CD4-positive, alpha-beta T cell treated with Interleukin-15 for 4 hours (primary cell): ENCODE measurements at places on chromosomes 11 and 22.

GRCh38 chr22:25076336-25076735, 123.3 kb upstream of the CRYBB3 start:
- DNase-seq, result peak; percentile 59

GRCh38 chr22:38652859-38653258, 3.3 kb downstream of the FAM227A start:
- DNase-seq, result no peak

- DNase-seq, result no peak
Observed at GRCh38 chr11:45155627-45156180, 9.3 kb downstream of the PRDM11 start.

GRCh38 chr11:112931703-112932102, 29.5 kb upstream of the NCAM1 start:
- DNase-seq, result no peak

GRCh38 chr11:118615976-118616371, 8.6 kb downstream of the PHLDB1 start:
- no peak for DNase-seq

- DNase-seq, result no peak
Observed at GRCh38 chr22:44714703-44715350, 12.8 kb downstream of the PRR5 start.

DNA sequence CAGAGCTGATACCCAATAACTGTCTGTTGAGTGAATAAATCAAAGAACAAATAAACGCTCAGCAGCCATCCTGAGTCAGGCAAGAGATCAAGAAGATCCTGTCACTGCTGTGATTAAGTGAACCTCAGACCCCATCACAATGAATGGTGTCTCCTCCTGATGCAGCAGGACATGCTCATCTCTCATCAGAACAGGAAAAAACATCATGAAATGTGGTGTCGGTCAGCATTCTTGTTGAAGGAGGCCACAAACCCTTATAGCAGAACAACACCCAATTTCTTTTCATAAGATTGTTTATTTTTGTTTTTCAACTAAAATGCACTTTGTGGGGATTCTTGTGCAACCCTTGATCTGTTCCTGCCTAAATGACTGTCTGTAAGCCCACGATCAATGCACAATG, 60.3 kb downstream of the SYTL2 start:
- peak; percentile 32 for DNase-seq

GRCh38 chr11:57321388-57322255, 3.1 kb downstream of the TNKS1BP1 start:
- no peak for DNase-seq

GRCh38 chr22:28171712-28172111, 252.7 kb upstream of the PITPNB start:
- DNase-seq, result no peak

- DNase-seq, result no peak
Observed at GRCh38 chr22:23393721-23394320, 186.3 kb downstream of the IGLL1 start.

DNA sequence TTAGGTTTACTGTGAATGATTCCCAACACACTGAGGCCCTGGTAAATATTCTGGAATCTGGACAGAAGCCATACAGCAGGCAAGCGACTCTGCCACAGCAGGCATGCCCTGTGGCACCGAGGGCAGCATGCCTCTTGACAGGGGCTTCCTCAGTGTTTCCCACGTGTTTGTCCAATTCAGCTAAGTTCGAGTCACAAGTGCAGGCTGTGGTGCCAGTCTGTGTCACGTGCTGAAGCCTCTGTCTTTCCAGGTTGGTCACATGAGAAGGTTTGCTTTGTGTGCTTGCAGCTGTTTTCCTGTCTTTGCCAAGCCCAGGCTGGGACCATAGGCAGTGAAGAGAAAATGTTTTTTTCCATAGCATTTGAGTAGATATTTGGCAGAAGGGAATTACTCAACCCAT, 2.4 kb upstream of the PPFIBP2 start:
- no peak for DNase-seq

DNA sequence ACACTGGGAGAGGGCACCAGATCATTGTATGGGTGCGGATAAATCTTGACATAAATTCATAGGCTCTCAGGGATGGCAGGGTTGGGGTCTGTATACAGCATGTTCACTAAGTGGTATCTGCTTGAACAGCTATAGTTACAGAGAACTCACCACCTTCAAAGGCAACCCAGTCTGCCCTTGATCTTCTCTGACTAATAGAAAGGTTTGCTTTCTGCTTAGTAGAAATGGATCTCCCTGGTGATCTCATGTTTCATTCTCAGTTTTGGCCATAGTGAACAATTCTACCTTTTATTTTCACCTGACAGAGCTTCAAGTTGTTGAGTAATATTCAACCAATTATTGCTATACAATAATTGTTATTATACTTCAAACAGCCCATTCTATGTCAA, 32.4 kb downstream of the CNTF start:
- DNase-seq, result no peak

GRCh38 chr11:11245453-11245852, 107.6 kb downstream of the CSNK2A3 start:
- DNase-seq, result no peak

DNA sequence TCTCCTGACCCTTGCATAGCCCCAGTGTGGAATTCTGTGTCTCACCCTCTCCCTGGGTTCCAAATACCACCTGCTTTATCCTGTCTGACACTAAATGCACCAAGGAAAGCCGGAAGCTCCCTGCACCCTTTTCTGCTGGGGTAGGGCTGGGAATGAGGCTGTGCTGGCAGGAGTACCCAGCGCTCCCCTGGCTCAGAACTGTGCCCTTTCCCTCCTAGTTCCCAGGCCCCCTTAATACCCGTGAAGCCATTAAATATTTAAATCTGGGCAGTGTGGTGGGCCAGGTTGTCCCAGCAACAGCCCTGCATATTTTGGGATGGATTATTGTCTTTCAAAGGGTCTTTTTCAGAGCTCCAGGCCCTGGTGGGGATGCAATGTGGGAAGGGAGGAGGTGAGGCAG, 63.0 kb downstream of the TP53I11 start:
- no peak for DNase-seq

DNA sequence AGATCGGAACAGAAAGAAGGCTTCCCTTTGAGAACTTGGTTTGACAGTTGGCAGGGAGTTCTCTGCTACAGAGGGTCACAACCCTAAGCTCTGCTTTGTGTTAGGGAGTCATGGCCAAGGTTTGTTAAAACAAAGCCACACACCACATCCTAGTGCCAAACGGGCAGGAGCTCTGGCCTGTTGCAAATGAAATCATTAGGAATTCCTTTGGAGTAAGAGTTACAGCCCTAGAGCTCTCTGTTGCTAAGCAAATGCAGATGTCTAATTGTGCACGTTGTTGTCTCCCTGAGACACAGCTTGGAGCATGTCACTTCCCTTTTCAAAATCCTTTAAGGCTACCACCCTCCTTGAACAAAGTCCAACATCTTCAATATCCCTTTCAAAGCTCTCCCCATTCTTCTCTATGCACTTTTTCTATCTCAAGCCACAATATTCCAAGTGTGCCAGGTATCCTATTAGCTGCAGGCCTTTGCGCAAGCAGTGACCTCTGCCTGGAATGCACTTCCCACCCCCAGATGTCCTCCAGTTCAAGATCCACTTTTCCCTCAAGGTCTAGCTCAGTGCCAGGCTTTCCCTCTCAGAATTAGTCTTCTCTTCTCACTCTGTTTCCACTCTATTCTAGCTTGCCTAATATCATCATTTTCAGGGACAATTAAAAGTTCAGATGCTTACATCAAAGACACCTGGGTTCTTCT, 253.7 kb upstream of the POU2AF2 start:
- no peak for DNase-seq

- no peak for DNase-seq
Observed at GRCh38 chr22:38826386-38826785, 17.4 kb downstream of the NPTXR start.

DNA sequence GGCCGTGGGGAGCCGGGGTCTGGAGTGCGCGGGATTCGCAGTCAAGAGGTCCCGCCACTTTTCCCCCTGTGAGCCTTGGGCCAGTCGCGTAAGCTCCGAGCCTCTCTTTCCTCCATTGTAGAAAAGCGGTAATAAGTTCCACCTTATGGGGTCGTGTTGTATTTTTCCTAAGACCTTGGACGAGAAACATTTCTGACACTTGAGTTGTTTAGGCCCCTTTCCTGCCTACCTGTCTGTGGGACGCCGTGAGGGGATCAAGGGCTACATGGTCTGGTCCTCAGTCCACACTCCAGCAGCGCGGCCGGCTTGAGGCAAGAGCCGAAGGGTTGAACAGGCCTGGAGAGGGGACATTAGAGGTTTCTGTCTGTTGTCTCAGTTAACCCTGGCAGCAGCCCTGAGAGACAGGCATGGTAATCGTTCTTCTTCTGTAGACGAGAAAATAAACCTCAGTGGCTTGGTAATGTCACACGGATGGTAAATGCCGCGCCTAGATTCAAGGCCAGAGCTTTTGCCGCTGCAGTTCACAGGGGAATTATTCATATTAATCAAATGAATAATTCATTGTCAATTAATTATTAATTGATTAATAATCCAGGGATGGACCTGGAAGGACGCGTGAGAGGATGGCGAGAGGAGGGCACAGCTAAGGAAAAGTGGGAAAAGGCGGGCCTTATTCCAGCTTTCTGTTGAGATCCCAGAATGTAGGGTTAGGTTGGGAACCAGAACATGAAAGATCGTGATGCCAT, 545 bp downstream of the FEN1 start:
- DNase-seq, result no peak

DNA sequence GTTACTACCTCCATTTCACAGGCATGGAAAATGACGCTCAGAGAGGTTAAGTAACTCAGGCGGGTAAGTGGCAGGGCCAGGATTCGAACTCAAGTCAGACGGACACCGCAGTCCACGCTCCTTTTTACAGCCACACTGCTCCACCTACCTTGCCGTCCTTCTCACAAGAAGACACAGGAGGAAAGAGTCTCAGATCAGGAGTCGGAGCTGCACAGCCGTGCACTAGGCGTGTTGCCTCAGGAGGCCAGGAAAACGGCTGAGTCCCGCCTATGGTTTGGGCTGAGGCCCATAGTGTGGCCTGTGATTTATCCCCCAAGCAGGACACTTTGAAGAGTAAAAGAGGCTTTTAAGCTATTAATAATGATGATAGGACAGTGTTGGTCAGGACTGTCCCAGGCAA, 44.7 kb upstream of the CD5 start:
- DNase-seq, result no peak

DNA sequence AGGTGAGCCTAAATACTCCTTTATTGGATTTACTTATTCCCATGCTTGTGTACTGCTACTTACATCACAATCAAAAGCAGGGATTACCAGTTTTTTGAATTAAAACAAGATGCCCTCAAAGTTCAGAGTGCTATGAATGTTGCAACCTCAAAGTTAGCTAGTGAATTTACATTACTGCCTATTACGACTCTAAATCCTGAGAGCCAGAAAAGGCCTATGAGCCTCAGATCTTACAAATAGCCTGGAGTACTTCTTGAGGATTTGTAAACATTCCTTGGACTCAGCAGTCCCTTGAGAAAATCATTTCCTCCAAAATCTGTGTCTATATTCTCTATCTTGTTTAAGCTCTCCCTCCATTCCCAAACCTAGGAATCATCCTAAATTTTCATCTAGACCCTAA, 25.5 kb downstream of the CHORDC1 start:
- DNase-seq, result no peak

DNA sequence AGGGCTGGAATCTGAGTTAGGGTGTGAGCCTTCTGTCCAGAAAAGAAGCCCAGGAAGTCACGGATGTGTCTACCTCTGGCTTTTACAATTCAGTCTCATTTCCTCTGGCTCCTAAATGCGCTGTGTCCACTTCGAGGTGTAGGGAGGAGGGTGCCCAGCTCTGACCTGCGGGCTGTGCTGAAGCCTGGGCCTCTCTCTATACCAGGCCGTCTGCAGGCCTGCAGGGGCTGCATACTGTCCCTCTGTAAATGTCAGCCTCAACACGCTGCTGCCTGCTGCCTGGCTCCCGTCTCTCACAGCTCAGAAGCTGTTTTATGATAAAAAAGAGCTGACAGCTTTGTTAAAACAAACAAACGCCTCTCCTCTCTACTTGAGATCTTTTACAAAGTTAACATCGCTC, 14.5 kb downstream of the ARVCF start:
- DNase-seq, result no peak

DNA sequence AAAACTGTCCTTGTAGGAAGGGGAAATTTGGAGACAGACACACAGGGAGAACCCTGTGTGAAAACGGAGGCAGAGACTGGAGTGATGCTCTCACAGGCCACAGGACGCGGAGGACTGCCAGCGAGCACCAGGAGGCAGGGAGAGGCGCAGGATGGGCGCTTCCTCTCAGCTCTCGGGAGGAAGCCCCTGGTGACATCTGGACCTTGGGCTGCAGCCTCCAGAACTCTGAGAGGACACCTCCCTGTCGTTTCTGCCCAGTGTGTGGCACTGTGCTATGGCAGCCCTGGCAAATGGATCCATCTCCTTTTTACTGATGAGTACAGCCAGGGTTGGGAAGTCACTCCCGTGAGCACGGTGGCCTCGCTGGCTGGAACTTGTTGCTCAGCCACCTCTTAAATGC, 73.9 kb downstream of the LRRC32 start:
- DNase-seq, result no peak

DNA sequence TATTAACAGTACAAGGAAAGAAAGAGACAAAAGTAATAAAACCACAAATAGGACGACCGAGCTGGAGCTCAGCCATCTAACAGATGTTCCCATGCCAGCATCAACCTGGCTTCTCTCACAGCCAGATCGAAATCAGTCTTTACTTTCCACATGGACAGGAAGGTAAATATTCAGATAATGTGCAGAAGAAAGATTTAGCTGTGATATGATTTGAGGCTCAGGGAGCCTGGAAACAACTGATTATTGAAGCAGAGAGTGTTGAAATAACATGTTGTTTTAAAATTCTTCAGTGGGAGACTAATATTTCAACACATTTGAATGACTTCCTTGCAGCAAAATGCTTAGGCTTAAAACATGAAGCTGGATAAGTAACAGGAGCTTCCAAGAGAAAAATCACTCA, 546.8 kb downstream of the ETS1 start:
- DNase-seq, result no peak

DNA sequence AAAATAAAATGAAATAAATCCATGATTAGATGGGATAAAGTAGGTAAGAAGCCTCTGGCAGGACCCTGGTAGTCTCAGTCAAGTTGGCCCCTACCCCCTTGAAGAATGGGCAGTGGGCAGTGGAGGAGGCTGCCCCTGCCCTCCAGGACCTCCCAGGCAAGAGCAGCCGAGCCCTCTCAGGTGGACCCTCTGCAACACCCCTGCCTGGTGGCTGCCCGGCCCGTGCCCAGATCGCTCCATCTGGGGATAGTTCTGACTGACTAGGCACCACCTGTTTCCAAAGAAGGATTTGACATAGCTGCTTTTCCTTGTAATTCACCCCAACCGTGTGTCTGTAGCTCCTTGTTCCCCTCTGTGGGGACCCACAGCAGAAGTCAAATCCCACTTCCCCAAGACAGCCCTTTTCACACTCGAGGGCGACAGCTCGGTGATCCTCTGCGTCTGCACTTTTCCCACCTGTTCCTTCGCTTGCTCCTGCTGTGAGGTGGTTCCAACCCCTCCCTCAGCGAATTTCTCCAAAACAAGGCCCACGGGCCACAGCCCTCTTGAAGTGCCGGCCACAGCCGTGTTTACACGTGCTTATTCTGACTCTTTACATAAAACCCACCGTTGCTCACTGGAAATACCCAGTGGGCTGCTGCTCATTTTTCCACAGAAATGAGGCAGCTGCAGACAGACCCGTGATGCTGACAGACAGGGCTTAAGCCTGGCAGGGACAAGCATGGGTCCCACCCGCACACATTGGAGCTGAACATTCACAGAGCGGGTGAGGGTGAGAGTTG, 5.5 kb upstream of the TMPRSS13 start:
- DNase-seq, result no peak
